ENCODE measurements at places on chromosomes 7 and 10. TPM values are rescaled to one million over a fixed set of nuclear protein-coding genes. Genes with fewer than 3 reads are reported as not detected.

GRCh38 chr7:33062023-33062781, at the start of gene NT5C3A:
TSS of gene NT5C3A (minus strand) at chr7:33062776. CDS start at chr7:33062705, 71 bp downstream.
- DNase-seq = peak; percentile 94

- peak; percentile 20 for DNase-seq
Measured at GRCh38 chr7:3200504-3200903, 100.5 kb upstream of the SDK1 start.

GRCh38 chr10:49749556-49750491, 12.3 kb downstream of the OGDHL start:
- peak; percentile 64 for DNase-seq

- DNase-seq = no peak
Measured at GRCh38 chr7:2702594-2702957, 14.6 kb downstream of the AMZ1 start.

DNA sequence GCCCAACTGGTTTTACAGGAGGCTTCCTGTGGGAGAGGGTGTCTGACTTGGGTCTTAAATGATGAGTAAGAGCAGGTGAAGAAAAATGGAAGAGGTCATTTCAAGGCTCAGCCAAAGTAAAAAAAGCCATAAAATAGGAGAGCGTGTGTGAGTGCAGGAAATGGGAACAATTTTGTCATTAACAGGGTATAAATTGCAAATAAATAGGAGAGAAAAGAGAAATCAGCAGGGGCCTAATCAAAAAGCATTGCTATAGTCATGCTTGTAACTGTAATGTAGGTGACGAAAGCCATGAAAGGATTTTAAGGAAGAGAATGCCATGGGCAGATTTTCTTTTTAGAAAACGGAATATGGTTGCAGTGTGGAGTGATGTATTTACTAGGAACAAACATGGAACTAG, 15.7 kb upstream of the SEMA3A start:
- DNase-seq = no peak

- no peak for DNase-seq
Measured at GRCh38 chr10:33657154-33657908, 322.9 kb upstream of the NRP1 start.

DNA sequence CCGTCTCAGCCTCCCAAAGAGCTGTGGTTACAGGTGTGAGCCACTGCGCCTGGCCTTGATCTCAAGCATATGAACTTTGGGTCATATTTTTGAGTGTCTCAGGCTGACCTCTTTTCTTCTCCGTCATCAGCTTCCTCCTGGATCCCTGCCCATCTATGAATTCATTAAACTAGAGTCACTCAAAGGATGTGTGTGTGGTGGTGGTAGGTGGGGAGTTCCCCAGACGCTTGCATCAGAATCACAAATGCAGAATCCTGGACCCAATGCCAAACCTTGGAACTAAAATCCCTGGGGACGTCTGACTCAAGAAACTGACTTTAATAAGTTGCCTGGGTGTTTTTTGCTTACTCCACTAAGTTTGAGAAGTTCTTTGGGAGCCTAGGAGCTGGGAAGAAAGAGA, 6.7 kb upstream of the CREB5 start:
- DNase-seq = no peak

- DNase-seq = no peak
Measured at GRCh38 chr7:36999626-37000485, 275.6 kb upstream of the AOAH start.

GRCh38 chr10:77537720-77538373, 99.8 kb downstream of the KCNMA1 start:
- no peak for DNase-seq

GRCh38 chr10:67433276-67433675, 262.7 kb downstream of the CTNNA3 start:
- DNase-seq = no peak

GRCh38 chr7:98826387-98826786, 43.4 kb downstream of the TMEM130 start:
- no peak for DNase-seq

- no peak for DNase-seq
Measured at GRCh38 chr7:69035826-69036225, 562.4 kb upstream of the AUTS2 start.

DNA sequence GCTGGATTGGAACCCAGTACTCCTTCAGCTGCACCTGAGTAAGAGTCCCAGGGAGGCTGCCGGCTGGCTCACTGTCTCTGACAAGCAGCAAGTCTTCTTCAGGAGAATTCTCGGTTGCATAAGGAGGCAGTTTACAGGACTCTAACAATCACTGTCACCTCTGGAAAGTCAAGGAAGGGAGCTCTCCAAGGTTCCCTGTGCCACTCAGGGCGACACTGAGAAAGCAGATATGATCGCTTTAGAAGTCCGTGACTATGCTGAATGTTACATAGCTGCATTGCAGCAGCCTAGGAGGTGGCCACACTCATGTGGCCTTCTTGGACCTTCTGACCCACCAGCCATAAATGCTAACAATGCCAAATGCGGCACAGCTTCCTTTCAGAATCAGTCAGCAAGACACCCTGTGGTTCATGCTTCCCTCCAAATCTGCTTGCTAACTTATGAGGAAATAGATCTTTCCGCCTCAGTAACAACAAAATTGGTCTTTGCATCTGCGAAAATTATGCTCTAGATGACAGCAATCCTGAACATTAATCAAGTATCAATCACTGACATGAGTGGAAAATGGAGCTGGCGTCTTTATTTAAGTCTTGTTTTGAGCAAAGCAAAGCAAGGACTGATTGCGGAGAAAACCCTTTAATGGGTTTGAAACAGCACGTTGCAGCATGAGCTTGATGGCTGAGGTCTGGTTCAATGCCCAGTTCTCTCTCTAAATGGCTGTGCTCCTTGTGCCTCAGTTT, 132.9 kb downstream of the ATXN7L1 start:
- no peak for DNase-seq

DNA sequence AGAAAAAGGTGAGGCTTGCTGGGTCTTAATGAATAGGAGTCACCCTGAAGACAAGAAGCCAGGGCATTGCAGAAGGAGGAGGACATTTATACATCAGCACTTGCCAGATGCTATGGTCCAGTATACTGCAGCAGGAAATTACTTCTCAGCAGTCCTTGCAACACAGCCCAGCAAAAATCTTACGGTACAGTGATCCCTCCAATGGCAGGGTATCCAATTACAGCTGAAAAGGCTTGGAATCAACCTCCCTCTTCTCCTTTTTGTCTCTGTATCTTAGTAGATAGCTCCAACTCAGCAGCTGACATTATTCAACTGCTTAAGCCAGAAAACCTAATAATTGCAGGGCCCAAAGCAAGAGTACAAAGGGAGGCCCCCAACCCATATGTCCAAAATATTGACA, 128.3 kb upstream of the COBL start:
- no peak for DNase-seq

DNA sequence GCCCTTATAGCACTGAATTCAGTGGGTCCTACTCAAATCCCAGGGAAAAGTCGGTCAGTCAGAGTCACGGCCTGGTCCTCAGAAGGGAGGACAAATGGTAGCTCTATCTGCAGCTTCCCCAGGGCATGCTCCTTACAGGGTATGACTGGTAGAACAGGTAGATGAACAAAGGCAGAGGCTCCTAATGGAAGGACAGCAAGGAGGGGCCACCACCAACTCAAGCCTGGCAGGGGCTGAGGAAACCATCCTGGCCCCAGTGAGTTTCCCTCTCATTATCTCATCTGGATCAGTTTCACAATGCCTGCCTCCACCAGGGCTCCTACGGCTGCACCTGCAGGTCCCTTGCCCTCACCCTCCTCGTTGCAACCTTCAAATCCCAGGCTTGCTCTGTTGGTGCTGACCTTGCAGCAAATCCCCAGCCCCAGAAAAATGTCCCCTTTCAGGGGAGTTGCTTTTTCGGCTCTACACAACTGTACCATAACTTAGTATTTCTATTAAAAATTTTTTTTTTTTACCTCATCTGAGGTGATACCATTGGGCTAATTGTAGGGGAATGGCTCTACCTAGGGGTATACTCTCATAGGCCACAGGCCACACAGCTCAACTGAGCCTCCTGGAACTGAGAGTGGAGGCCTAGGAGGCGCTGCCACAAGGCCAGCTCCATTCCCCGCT, 2.4 kb upstream of the MYO1G start:
- DNase-seq = peak; percentile 68

DNA sequence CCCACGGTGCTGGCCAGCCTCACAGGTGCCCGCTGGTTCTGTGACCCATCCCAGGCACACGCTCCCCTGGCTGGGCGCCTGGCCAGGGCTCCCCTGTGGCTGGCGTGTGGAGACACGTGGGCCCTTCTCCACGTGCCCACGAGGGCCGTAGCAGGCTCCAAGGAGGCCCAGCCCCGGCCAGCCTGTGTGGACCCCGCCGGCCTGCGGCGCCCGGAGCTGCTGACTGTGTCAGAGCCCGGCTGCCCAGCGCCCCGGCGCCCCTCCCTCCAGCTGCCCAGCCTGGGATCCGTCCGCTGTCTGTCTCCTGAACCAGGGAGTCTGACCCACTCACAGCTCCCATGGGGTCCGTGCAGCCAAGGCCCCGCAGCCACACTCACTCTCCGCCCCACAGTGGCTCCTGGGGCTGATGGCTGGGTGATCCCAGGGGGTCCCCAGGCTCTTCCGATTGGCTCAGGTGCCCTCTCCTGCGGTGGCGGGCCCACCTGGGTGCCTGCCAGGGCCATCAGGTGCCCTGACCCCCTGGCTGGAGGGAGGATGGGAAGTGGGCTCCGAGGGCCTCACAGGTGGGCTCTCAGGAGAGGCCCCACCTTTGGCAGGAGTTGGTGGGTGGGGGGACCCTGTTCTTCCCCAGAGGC, 9.6 kb downstream of the TMEM184A start:
- DNase-seq = no peak

DNA sequence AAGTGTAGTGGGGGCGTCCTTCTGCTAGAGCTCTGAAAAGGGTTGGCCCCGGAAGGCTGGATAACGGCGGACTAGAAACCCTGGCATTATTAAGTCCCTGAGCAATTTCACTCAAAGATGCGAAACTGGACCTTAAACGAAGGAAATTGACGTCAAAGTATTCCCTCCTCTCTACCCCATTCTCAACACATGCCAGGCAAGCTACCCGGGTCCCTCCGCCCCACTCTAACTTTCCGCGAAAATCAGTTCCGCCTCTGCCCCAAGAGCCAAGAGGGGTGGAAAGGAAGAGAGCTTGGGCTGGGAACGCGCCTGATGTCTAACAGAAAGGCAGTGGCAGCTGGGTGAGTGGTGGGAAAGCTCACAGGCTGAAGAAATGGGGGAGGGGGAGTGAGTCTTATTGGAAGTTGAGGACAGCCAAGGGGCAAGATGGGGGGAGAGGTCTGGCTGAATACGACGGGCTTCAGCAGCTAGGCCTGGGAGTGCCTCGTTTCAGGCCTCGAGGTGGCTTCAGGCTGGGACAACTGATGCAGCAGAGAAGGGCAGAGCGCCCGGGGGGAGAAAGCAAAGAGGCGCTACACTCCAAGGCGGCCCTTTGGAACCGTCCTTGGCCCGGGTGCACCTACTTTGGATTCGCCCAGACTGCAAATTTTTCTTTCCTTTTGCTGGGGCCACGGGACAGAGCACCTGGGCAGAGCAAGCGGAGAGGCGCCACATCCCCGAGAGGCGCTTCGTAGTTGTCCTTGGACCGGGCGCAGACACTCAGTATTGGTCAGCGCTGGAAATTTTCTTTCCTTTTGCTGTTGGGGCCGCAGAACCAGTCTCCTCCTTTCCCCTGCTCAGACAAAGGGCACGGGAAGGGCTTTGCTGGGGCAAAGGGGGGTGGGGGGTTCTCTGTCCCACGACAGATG, 2.0 kb upstream of the FEZF1 start:
- no peak for DNase-seq

DNA sequence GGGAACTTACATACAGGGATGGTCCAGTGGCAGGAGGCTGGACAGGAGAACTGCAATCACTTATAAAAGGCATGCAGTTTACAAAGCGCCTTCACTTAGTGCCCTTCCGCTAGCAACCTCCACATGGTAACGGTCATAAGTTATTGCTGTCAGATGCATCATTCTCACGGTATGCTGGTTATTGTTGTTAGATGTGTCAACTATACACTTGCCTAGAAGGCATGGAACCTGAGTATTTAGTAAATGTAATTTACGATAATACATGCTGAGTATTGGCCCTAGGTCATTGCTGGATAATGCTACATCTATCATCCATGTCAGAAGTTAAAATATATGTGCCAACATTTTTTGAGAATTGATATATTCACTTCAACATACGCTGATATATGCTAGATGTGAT, 155.1 kb upstream of the MBL2 start:
- no peak for DNase-seq

GRCh38 chr10:4255751-4256150, 470.7 kb upstream of the KLF6 start:
- no peak for DNase-seq

DNA sequence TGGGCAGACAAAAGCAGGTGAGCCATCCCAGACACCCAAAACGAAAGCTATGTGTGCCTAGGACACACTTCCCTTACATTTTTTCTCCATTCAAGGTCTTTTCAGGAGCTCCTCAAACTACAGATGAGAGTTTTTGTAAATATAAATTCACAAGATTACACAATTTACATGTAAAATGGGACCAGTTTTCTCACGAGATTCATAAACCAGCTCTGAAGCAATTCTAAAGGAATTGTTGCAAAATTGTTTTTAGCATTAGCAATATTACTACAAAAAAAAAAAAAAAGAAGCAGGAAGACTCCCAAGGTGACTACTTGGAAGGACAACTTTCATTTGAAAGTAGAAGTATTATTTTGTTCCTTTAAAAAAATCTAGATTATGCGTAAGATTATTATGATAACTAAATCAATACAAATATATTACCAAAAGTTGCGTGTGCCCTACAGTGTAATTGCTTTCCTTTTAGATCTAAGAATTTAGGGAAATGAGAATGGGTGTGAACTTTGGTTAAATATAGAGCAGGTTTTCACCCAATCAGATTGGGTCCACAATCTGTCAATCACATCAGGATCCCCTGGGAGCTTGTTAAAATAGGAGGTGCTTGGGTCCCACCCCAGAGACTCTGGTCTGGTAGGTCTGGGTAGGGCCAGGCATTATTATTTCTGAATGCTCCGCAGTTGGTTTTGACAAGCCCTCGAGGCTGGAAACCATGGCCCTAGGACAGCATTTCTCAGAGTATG, 72.2 kb downstream of the TBXAS1 start:
- no peak for DNase-seq

GRCh38 chr10:14254368-14254767, 76.4 kb downstream of the FRMD4A start:
- no peak for DNase-seq

GRCh38 chr10:8811201-8811600, 756.7 kb downstream of the GATA3 start:
- DNase-seq = no peak

- no peak for DNase-seq
Measured at GRCh38 chr10:104367904-104368303, 14.3 kb downstream of the CFAP58 start.

Gene SPAM1
- not detected for total RNA-seq

Gene BCL7B
- total RNA-seq = 43.6 TPM

Gene NPSR1
- not detected for total RNA-seq

Gene SPDYE2B
- not detected for total RNA-seq

Gene HK1
- total RNA-seq = 85.5 TPM

Gene VSTM2A
- not detected for total RNA-seq

Gene RAPGEF5
- 289 TPM for total RNA-seq

All from spleen (tissue), 13 donors.